ENCODE measurements at places on chromosomes 2 and 18. TPM values are rescaled to one million over a fixed set of nuclear protein-coding genes. Genes with fewer than 3 reads are reported as not detected.

DNA sequence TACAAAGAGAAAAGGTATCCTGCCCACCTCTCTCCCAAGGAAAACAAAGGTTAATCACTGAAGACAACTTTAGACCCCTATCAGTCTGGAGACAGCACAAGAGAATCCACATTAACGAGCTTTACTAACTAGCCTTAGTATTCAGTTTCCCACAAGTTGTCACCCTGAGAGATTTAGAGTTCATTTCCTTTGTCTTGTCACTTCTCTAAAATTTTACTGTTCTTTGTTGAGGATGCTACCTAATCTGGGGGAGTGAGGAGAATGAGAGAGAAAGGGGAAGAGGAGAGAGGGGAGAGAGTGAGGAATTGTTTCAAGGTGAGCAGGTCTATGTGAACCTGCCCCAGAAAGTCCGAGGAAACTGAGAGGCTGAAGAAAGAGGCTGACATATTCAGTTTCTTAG is 28.4 kb downstream of the C2orf76 start:
- no peak for DNase-seq
- no peak overlapping the region for H3K27ac ChIP-seq

- H3K4me1 ChIP-seq: no peaks in the 10 kb centered on the region
- no peaks in the 10 kb centered on the region for H3K36me3 ChIP-seq
- no peak for DNase-seq
- no peak overlapping the region for H3K27ac ChIP-seq
Observed at GRCh38 chr2:212815453-212815852, 276.9 kb upstream of the ERBB4 start.

GRCh38 chr2:44949329-44950151 is 8.0 kb downstream of the SIX3 start:
- peaks cover 100% of the 10 kb centered on the region for H3K27me3 ChIP-seq
- H3K4me1 ChIP-seq: peaks cover 42% of the 10 kb centered on the region
- no peak overlapping the region for H3K4me3 ChIP-seq
- no peak overlapping the region for H3K27ac ChIP-seq
- DNase-seq: no peak
- H3K36me3 ChIP-seq: no peaks in the 10 kb centered on the region

- no peaks in the 10 kb centered on the region for H3K36me3 ChIP-seq
- H3K4me3 ChIP-seq: no peak overlapping the region
- no peaks in the 10 kb centered on the region for H3K27me3 ChIP-seq
- H3K4me1 ChIP-seq: peaks cover 15% of the 10 kb centered on the region
- DNase-seq: no peak
Observed at GRCh38 chr2:12896318-12896982, 179.7 kb downstream of the TRIB2 start.

DNA sequence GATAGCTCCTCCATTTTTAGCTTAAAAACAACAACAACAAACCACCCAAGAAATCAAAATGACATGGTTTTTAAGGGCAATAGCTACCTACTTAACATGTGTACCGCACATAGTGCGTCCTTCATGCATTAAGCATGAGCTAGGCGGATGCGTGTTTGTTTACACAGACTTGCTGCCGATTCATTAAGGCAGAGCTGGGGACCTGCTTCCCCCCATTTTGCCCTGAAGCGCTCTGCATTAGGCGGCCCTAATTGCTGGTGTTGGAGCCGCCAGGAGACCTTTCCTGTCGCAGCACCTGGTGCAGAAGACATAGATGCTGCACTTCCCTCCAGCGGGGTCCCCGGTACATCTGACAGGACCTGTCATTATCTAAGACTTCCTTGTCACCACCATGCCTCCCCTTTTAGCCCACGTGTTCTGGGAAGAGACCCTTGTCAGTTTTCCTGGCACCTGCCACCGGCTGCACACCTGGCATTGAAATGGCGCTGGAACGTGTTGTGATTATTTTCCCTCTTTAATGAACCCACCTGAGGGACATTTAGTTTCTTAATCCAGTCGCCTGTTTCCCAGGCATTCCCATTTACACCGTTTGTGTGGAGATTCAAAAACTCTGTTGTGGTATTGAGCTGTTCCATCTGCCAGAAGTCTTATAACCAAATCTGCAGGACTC is 261.1 kb upstream of the RAB12 start:
- H3K27me3 ChIP-seq: no peaks in the 10 kb centered on the region
- H3K36me3 ChIP-seq: no peaks in the 10 kb centered on the region
- no peaks in the 10 kb centered on the region for H3K4me1 ChIP-seq
- DNase-seq: no peak
- H3K27ac ChIP-seq: no peak overlapping the region

DNA sequence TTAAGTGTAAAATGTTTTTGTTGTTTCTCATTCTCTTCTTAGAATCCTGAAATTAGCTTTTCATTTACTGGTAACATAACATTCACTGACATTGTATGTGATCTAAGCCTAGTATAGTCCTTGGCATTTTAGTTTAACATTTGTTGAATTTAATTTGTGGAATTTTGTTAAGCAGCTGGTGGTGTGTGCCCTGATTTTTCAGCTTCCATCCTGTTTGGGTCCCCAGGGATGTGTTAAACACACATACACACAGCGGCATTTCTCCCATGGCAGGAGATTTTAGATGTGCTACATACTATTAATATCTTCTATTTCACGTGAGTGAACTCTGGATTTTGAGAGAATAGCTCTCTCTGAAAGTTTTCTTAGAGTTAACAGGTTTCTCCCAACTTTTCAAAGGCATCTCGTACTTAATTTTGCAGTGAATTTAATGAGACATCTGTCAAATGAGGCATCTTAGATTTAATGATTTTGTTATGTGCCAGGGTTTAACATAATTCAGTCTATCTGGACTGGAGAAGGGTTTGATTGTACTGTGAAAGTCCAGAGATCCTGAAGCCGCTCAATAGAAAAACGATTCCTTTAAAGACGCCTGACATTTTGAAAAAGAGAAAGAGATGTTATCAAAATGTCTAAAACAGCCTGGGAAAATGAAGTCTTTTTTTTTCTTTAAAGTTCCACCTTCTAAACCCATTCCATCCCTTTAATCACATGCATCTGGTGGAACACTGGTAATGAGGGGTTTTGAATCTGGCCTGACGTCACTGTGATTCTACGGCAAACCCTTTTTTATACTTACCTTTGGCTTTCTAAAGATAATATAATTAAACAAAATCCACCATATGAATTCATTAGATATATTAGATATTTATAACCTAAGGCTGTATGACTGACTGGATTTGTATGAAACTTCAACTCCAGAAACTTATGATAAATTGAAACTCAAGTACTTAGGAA is 6.8 kb downstream of the PHLPP1 start:
- peaks cover 6% of the 10 kb centered on the region for H3K4me1 ChIP-seq
- no peak overlapping the region for H3K4me3 ChIP-seq
- DNase-seq: no peak

GRCh38 chr2:90069290-90069894 is 1377.9 kb downstream of the RPIA start:
- H3K4me1 ChIP-seq: no peaks in the 10 kb centered on the region
- no peaks in the 10 kb centered on the region for H3K36me3 ChIP-seq
- H3K27me3 ChIP-seq: no peaks in the 10 kb centered on the region
- H3K27ac ChIP-seq: no peak overlapping the region
- no peak overlapping the region for H3K4me3 ChIP-seq
- DNase-seq: no peak

GRCh38 chr2:24618144-24618543 is 127.1 kb downstream of the NCOA1 start:
- no peaks in the 10 kb centered on the region for H3K4me1 ChIP-seq
- H3K27me3 ChIP-seq: no peaks in the 10 kb centered on the region
- H3K4me3 ChIP-seq: no peak overlapping the region

- H3K27me3 ChIP-seq: no peaks in the 10 kb centered on the region
- H3K4me1 ChIP-seq: peaks cover 12% of the 10 kb centered on the region
- DNase-seq: no peak
- H3K27ac ChIP-seq: no peak overlapping the region
- no peaks in the 10 kb centered on the region for H3K36me3 ChIP-seq
Observed at GRCh38 chr2:215881582-215881981, 131.8 kb downstream of the MREG start.

DNA sequence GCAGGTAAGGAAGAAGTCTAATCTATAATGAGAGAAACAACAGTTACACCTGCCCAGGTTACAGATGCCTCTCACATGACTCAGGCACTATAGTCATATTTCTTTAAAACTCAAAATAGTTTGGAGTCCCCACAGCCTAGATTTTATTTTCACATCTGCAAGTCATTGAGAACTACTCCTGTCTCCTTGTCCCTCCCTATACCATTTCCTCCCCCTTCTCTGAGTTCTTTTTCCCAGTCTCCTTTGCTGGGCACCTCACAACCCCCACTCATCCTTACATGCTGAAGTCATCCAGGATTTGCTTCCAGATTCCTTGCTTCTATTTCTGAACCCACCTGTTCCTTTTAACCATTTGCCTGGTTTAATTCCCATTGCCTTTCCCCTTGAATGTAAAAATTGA is 73.1 kb upstream of the KCNE4 start:
- H3K27me3 ChIP-seq: no peaks in the 10 kb centered on the region
- H3K36me3 ChIP-seq: no peaks in the 10 kb centered on the region
- H3K27ac ChIP-seq: no peak overlapping the region

GRCh38 chr18:3008541-3008940 is 4.4 kb downstream of the LPIN2 start:
- H3K27me3 ChIP-seq: no peaks in the 10 kb centered on the region
- no peaks in the 10 kb centered on the region for H3K4me1 ChIP-seq
- H3K27ac ChIP-seq: no peak overlapping the region

DNA sequence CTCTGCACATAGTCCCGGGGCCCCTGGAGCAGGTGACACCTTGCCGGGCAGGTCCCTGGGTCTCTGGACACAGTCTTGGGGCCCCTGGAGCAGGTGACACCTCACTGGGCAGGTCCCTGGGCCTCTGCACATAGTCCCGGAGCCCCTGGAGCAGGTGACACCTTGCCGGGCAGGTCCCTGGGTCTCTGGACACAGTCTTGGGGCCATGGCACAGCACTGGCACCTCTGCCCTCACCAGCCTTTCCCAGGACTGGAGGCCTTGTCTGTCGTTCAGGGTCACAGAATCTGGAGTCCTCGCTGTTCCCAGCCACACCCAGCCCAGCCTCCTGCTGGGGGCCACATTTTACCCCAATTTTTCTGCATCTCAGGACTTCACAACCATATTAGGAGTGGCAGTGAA is 2.2 kb downstream of the TPO start:
- H3K4me3 ChIP-seq: no peak overlapping the region
- no peaks in the 10 kb centered on the region for H3K36me3 ChIP-seq
- H3K27me3 ChIP-seq: no peaks in the 10 kb centered on the region
- no peak overlapping the region for H3K27ac ChIP-seq
- DNase-seq: no peak
- no peaks in the 10 kb centered on the region for H3K4me1 ChIP-seq

- no peak overlapping the region for H3K27ac ChIP-seq
- no peaks in the 10 kb centered on the region for H3K36me3 ChIP-seq
- no peak for DNase-seq
- H3K27me3 ChIP-seq: no peaks in the 10 kb centered on the region
Observed at GRCh38 chr2:101479328-101479727, 4.4 kb upstream of the RFX8 start.

DHRS9 gene
- total RNA-seq: 0.21 TPM

DNAJC5G gene
- not detected for total RNA-seq

WNT10A gene
- 0.21 TPM for total RNA-seq

PRSS56 gene
- not detected for total RNA-seq

LDLRAD4 gene
- 26.8 TPM for total RNA-seq

BOD1L2 gene
- total RNA-seq: not detected

NEB gene
- 1.4 TPM for total RNA-seq

MYCN gene
- total RNA-seq: 4.1 TPM

GAL3ST2 gene
- not detected for total RNA-seq

GPR35 gene
- 8.2 TPM for total RNA-seq

ALK gene
- total RNA-seq: 0.39 TPM

HS1BP3 gene
- 24.5 TPM for total RNA-seq
